Muscle of back (tissue), 13 donors: ENCODE measurements at places on chromosomes 2 and 18. TPM values are rescaled to one million over a fixed set of nuclear protein-coding genes. Genes with fewer than 3 reads are reported as not detected.

GRCh38 chr2:65228263-65228750 lies 676 bp downstream of the ACTR2 start:
- DNase-seq = peak; percentile 61

- DNase-seq = no peak
Observed at GRCh38 chr2:172834881-172835280, 99.2 kb downstream of the RAPGEF4 start.

The LINC00305 gene
- polyA plus RNA-seq = not detected

DNA sequence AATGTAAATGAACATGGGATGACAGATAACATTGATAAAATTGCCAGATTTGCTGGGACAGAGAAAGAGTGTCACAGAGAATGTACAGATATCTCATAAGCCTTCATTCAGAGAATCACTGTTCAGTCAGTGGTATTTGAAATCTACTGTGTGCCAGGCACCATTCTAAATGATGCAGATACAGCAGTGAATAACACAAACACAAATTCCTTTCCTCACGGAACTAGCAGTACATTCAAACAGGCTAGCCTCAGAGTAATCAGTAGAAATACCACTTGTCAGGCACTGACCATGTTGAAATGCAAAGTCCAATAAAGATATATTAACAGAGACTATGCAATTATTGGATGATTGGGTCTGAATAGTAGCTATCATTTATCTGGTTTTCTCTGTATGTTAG lies 211.0 kb downstream of the RDH14 start:
- DNase-seq = no peak

DNA sequence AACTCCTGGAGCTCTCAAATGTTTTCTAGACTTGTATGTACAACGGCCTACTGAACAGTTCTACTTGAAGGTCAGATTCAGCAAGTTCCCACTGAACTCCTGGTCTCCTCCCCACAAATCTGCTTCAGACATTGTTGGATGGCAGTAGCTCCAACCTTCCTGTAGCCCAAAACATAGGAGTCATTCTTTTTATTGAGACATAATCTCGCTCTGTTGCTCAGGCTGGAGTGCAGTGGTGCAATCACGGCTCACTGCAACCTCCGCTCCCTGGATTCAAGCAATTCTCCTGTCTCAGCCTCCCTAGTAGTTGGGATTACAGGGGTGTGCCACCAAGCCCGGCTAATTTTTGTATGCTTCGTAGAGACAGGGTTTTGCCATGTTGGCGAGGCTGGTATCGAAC lies 47.3 kb downstream of the QPCT start:
- no peak for DNase-seq

- no peak for DNase-seq
Observed at GRCh38 chr2:68388358-68388757, 23.3 kb downstream of the PLEK start.

DNA sequence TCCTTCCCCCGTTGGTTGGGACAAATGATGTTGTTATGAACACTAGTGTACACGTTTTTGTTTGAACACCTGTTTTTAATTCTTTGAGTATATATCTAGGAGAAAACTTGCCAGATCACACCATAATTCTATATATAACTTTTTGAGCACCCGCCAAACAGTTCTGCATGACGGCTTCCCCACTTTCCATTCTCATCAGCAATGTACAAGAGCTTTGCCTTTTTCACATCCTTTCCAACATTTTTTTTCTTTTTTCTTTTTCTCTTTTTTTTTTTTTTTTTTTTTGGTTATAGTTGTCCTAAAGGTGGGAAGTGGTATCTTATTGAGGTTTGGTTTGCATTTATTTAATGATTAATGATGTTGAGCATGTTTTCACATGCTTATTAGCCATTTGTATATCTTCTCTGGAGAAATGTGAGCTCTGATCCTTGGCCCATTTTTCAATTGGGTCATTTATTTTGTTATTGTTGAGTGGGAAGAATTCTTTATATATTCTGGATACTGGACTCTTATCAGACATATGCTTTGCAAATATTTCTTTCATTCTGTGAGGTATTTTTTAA lies 86.9 kb upstream of the ZC3H15 start:
- no peak for DNase-seq

The RGPD3 gene
- polyA plus RNA-seq = 0.09 TPM

The DES gene
- 1,880 TPM for polyA plus RNA-seq

DNA sequence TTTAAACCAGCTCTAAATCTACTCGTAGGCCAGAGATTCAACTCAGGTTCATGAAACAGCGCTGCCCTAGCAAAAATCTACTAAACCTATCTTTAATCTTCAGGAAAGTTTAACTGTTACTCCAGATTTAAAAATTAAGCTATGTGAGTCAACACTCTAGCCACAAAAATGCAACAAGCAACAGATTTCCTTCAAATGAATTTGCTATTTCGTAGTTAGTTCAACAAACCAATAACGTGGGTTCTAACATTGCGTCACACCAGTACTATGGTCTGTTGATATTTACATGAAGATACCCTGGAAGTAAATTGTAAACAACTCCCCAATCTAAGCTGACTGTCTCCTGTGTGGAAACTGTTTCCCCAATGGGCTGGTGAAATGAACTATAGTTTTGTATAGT lies 71.2 kb downstream of the FIGN start:
- no peak for DNase-seq

DNA sequence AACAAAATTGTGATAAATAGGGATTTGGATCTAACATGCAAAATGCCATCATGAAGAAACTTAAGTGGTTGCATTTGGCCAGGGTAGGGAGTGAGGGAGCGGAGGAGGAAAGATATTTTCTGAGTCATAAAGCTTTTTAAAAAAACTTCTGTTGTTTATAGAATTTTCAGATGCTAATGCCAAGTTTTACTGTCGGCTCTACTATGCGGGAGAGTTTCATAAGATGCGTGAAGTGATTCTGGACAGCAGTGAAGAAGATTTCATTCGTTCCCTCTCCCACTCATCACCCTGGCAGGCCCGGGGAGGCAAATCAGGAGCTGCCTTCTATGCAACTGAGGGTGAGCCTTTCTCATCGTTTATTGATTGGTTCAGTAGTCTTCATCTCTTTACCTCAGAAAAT lies 56.0 kb upstream of the PTH2R start:
- DNase-seq = no peak

- no peak for DNase-seq
Observed at GRCh38 chr2:128536925-128537620, 218.4 kb upstream of the HS6ST1 start.

DNA sequence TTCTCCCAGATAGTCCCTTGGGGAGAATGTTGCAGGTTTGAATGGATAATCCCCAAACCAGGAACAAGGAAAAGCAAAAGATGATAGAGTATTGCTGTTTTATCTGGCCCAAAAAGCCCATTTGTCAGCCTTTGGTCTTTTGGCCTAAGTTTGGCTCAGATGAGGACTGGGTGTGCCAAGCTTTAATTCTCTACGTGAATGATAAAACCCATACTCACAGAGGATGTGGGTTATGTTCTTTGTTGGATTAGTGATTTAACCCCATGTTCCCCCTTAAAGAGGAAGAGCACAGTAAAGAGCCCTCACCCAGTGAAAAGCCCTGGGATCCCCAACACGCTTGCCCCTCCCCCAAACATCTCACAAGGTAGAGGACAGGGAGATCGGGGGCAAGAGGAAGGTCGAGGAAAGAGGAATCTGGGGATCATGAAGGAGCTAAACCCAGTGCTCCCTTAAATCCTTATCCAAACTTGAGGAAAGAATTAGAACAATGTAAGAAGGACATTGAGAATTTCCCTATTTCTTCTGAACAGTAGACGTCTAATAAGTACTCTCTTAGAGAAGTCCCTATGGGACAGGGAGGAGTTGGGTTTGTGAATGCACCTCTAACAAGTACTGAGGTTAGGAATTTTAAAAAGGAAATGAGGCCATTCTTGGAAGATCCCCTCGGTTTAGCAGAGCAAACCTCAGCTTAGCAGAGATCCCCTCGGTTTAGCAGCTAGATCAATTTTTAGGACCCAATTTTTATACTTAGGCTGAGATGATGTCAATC lies 105.0 kb downstream of the HIBCH start:
- no peak for DNase-seq

- no peak for DNase-seq
Observed at GRCh38 chr2:189049709-189050164, 75.6 kb downstream of the COL3A1 start.

GRCh38 chr18:6948281-6949055 lies 169.1 kb downstream of the LAMA1 start:
- DNase-seq = peak; percentile 10

The GAL3ST2 gene
- not detected for polyA plus RNA-seq

GRCh38 chr2:178553047-178553446 lies 72.8 kb downstream of the PLEKHA3 start:
- DNase-seq = no peak
